T-cell (primary cell): ENCODE measurements at places on chromosomes 5 and 9.

GRCh38 chr5:112417931-112418658 is 982 bp downstream of the EPB41L4A start:
- H3K36me3 ChIP-seq: no peaks in the 10 kb centered on the region
- no peak for DNase-seq
- H3K4me1 ChIP-seq: peaks cover 24% of the 10 kb centered on the region
- peak overlapping the region; percentile 8 for H3K27ac ChIP-seq
- H3K4me3 ChIP-seq: peak overlapping the region; percentile 63
- H3K27me3 ChIP-seq: peaks cover 16% of the 10 kb centered on the region

DNA sequence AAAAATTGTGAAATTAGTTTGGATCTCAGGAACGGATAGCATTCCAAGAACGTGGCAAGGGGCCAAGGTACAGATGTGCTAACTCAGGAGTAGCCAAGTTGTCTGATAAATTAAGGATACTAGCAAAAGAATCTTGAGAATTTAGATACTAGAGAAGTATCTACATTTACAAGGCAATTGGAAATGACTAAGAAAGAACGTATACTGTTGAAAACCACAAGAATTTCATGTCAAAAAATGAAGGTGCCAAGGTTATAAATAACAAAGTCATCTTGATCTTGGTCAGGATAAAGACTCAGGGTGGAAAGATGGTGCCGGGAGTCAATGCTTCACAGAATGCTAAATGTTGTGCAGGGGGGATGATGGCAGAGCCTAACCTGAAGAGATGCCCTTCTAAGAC is 19.2 kb downstream of the CAPSL start:
- H3K4me3 ChIP-seq: no peak overlapping the region
- no peak for DNase-seq
- H3K4me1 ChIP-seq: peaks cover 3% of the 10 kb centered on the region
- H3K27ac ChIP-seq: no peak overlapping the region
- no peaks in the 10 kb centered on the region for H3K36me3 ChIP-seq

GRCh38 chr9:18052060-18052459 is 421.9 kb upstream of the ADAMTSL1 start:
- no peaks in the 10 kb centered on the region for H3K4me1 ChIP-seq
- no peaks in the 10 kb centered on the region for H3K27me3 ChIP-seq
- no peaks in the 10 kb centered on the region for H3K36me3 ChIP-seq
- no peak overlapping the region for H3K27ac ChIP-seq
- H3K4me3 ChIP-seq: no peak overlapping the region
- DNase-seq: no peak

- no peak overlapping the region for H3K4me3 ChIP-seq
- no peak overlapping the region for H3K27ac ChIP-seq
- no peaks in the 10 kb centered on the region for H3K27me3 ChIP-seq
- DNase-seq: no peak
These were observed 220.7 kb upstream of the IL12B start for GRCh38 chr5:159550951-159551350.

DNA sequence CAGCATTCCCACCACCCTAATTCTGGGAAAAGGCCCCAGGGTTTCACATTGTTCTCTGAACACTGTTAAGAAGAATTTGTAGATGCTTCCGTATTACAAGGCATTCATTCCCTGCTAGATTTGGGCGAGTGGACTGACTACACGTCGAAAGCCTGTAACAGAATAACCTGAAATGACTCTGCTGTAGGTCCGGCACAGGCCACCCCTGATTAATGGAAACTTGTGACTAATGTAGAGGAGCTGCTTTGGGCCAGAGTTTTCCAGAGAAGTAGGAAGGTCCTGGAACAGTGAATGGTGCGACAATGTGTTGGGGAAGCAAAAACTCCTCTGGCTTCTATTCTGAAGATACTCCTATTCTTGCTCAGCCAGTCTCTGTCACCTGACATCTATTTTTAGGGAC is 87.6 kb downstream of the NR3C1 start:
- peaks cover 5% of the 10 kb centered on the region for H3K36me3 ChIP-seq
- no peaks in the 10 kb centered on the region for H3K27me3 ChIP-seq
- no peak overlapping the region for H3K27ac ChIP-seq
- H3K4me3 ChIP-seq: no peak overlapping the region
- no peak for DNase-seq

- H3K27ac ChIP-seq: no peak overlapping the region
- no peaks in the 10 kb centered on the region for H3K4me1 ChIP-seq
- H3K27me3 ChIP-seq: no peaks in the 10 kb centered on the region
- H3K36me3 ChIP-seq: no peaks in the 10 kb centered on the region
- DNase-seq: no peak
These were observed 258.6 kb upstream of the ADAMTS16 start for GRCh38 chr5:4881366-4882002.

GRCh38 chr9:123365881-123366528 is 10.0 kb downstream of the CRB2 start:
- no peaks in the 10 kb centered on the region for H3K4me1 ChIP-seq
- no peak overlapping the region for H3K27ac ChIP-seq
- no peaks in the 10 kb centered on the region for H3K36me3 ChIP-seq
- H3K4me3 ChIP-seq: no peak overlapping the region
- peaks cover 40% of the 10 kb centered on the region for H3K27me3 ChIP-seq
- no peak for DNase-seq

- no peak overlapping the region for H3K27ac ChIP-seq
- H3K27me3 ChIP-seq: no peaks in the 10 kb centered on the region
- no peak for DNase-seq
- no peaks in the 10 kb centered on the region for H3K36me3 ChIP-seq
These were observed 111.3 kb downstream of the DAPK1 start for GRCh38 chr9:87609002-87609401.

GRCh38 chr9:1913631-1914330 is 101.4 kb upstream of the SMARCA2 start:
- H3K4me1 ChIP-seq: no peaks in the 10 kb centered on the region
- H3K27me3 ChIP-seq: peaks cover 2% of the 10 kb centered on the region
- no peaks in the 10 kb centered on the region for H3K36me3 ChIP-seq
- DNase-seq: no peak
- H3K4me3 ChIP-seq: no peak overlapping the region

DNA sequence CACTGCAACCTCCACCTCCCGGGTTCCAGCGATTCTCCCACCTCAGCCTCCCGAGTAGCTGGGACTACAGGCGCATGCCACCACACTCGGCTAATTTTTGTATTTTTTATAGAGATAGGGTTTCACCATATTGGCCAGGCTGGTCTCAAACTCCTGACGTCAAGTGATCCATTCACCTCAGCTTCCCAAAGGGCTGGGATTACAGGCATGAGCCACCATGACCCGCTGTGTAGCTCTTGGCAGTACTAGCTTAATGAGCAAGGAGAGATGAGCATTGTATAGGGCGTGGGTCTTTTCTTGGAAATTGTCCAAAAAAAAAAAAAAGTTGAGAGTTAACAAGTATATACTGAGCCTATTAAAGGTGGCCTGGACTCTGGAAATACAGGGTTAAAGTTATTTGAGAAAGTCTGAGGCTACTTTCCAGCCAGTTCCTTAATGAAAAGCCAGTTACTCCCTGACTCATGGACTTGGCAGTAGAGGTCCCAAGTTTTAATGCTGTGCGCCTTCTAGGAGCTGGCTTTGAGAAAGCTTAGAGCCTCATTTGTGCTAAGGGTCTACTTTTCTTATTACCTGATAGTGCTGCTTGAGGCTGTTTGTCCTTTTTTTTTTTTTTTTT is 4.2 kb upstream of the FGF18 start:
- H3K4me1 ChIP-seq: peaks cover 12% of the 10 kb centered on the region
- no peak overlapping the region for H3K4me3 ChIP-seq
- peaks cover 11% of the 10 kb centered on the region for H3K27me3 ChIP-seq
- H3K36me3 ChIP-seq: no peaks in the 10 kb centered on the region

DNA sequence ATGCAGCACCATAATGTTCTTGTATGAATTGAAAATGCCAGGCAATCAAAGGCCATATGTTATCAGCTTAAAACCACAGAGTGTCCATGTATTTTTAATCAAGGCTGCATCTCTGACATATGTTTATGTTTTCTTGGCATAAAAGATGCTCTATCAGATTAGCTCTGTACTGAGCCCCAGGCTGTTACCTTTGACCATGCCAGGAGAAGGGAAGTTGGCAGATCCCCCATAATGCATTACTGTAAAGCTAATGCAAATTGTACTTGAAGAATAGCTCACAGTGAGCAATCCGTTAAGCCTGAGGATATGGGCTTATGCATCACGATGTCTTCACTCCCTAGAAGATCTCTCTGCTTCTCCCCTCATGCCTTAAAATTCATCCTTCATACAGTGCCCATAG is 414.4 kb downstream of the BRINP1 start:
- H3K27ac ChIP-seq: no peak overlapping the region
- no peak overlapping the region for H3K4me3 ChIP-seq
- H3K4me1 ChIP-seq: no peaks in the 10 kb centered on the region
- H3K27me3 ChIP-seq: no peaks in the 10 kb centered on the region

DNA sequence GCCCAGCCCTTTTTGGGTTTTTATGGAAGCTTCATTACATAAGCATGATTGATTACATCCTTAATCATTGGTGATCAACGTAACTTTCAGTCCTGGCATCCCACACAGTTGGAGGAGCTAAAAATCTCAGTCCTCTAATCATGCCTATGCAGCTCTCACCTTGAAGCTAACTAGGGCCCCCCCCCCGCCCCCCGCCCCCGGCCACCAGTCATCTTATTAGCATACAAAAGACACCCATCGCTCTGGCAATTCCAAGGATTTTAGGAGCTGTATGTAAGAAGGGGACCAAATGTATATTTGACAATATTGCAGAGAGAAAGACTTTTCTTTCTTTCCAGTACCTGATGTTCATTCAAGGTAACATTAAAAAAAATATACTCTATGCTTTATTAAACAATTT is 19.0 kb downstream of the ENC1 start:
- no peak overlapping the region for H3K27ac ChIP-seq
- no peak overlapping the region for H3K4me3 ChIP-seq
- peaks cover 15% of the 10 kb centered on the region for H3K27me3 ChIP-seq
- no peak for DNase-seq
- no peaks in the 10 kb centered on the region for H3K4me1 ChIP-seq
- H3K36me3 ChIP-seq: no peaks in the 10 kb centered on the region

DNA sequence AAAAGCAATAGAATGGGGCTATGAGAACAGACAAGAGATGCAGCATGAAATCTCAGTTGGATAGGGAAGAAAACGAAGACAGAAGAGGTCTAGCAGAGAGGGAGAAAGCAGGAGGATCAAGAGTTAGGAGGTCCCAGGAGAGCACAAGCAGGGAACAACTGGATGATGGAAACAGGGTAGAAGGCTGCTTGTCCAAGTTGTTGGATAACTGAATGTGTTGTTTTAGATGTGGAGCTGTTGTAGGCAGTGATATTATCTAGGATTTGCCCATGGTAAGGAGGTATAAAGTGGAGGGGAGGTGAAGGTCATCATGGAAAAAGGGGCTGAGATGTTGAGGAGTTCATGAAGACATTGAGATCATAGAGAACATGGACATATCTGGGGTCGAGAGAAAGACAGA is 12.4 kb upstream of the RHOBTB3 start:
- no peak overlapping the region for H3K4me3 ChIP-seq
- no peak overlapping the region for H3K27ac ChIP-seq

GRCh38 chr9:76321195-76321828 is 72.9 kb downstream of the RFK start:
- H3K36me3 ChIP-seq: no peaks in the 10 kb centered on the region
- no peak for DNase-seq
- H3K4me1 ChIP-seq: no peaks in the 10 kb centered on the region
- no peak overlapping the region for H3K4me3 ChIP-seq

DNA sequence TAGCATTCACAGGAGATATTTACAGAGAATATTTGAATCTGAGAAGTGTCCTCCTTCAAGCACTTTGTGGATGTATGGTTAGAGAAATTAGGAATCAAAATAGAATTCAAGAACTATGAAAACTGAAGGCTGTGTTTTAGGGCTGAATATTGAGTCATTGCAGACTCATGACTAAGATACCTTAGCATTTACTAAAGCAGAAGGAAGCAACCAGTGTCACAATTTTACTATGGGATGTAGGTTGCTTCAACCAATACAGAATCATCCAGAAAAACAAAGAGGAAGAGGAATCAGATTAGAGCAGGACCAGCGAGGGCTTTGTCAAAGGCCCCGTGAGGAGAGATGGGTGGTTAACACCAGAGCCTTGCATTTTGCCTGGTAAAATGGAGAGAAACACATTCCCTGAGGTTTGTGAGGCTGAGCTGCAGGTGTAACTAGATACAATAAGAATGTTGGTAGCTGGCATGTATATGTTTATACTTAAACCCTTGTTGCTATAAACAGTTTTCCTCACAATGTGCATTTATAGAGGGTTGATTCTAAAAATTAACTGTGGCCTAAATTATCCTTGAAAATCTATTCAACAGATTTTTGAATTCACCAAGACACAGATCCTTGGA is 518.1 kb downstream of the AGTPBP1 start:
- no peaks in the 10 kb centered on the region for H3K36me3 ChIP-seq
- DNase-seq: no peak
- H3K27ac ChIP-seq: no peak overlapping the region
- no peak overlapping the region for H3K4me3 ChIP-seq
- no peaks in the 10 kb centered on the region for H3K27me3 ChIP-seq

GRCh38 chr5:83956386-83956785 is 235.7 kb upstream of the HAPLN1 start:
- no peak overlapping the region for H3K4me3 ChIP-seq
- no peak overlapping the region for H3K27ac ChIP-seq
- no peaks in the 10 kb centered on the region for H3K27me3 ChIP-seq

GRCh38 chr9:130970855-130971254 is 31.8 kb upstream of the FIBCD1 start:
- no peaks in the 10 kb centered on the region for H3K36me3 ChIP-seq
- H3K27ac ChIP-seq: no peak overlapping the region
- DNase-seq: no peak
- no peak overlapping the region for H3K4me3 ChIP-seq
- no peaks in the 10 kb centered on the region for H3K4me1 ChIP-seq

GRCh38 chr5:73393611-73394489 is 54.7 kb downstream of the FOXD1 start:
- H3K4me3 ChIP-seq: no peak overlapping the region
- H3K36me3 ChIP-seq: no peaks in the 10 kb centered on the region
- H3K27ac ChIP-seq: no peak overlapping the region
- no peaks in the 10 kb centered on the region for H3K4me1 ChIP-seq

- H3K27ac ChIP-seq: no peak overlapping the region
- no peaks in the 10 kb centered on the region for H3K4me1 ChIP-seq
- H3K36me3 ChIP-seq: no peaks in the 10 kb centered on the region
These were observed 118.2 kb downstream of the BOD1 start for GRCh38 chr5:173498286-173498685.

GRCh38 chr5:121910036-121910435 is 51.7 kb upstream of the SRFBP1 start:
- H3K36me3 ChIP-seq: no peaks in the 10 kb centered on the region
- no peaks in the 10 kb centered on the region for H3K27me3 ChIP-seq
- H3K27ac ChIP-seq: no peak overlapping the region
- DNase-seq: no peak
- no peak overlapping the region for H3K4me3 ChIP-seq

GRCh38 chr5:161847447-161847846 is 473 bp upstream of the GABRA1 start:
- H3K36me3 ChIP-seq: no peaks in the 10 kb centered on the region
- no peak overlapping the region for H3K27ac ChIP-seq
- no peak overlapping the region for H3K4me3 ChIP-seq

DNA sequence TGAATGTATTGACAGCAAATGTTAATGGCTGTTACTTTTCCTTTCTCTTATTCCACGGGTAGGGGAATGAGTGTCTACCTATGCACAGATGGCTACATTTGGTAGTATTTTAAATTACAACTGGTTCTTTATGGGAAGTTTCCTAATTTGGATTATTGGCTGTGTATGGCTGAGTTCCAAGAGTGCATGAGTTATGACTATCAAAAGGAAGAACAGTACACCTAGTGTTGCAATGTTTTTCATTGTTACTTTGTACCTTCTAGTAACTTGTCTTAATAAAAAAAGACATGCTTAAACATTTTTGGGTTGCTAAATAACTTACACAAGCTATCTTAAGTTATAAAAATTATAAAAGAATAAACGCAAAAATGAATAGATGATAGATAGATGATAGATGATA is 35.8 kb upstream of the MAMDC2 start:
- H3K36me3 ChIP-seq: no peaks in the 10 kb centered on the region
- no peak for DNase-seq
